Right lung (tissue), 10 donors: ENCODE measurements at places on chromosomes 7 and 10. TPM values are rescaled to one million over a fixed set of nuclear protein-coding genes. Genes with fewer than 3 reads are reported as not detected.
A peak's percentile ranks its signal among the peaks of the same experiment; 100 is the strongest.

Gene MYO3A
- 4.3 TPM for polyA plus RNA-seq

Gene DPYSL4
- polyA plus RNA-seq, result 10.7 TPM

Gene SMO
- 63.6 TPM for polyA plus RNA-seq

Gene ANKRD30A
- not detected for polyA plus RNA-seq

Gene SPDYE17
- not detected for polyA plus RNA-seq

Gene NEURL1
- 1.0 TPM for polyA plus RNA-seq

Gene GIMAP7
- polyA plus RNA-seq, result 47.7 TPM

Gene AKR1C8
- not detected for polyA plus RNA-seq

Gene KAZALD1
- polyA plus RNA-seq, result 8.4 TPM

Gene SPRN
- polyA plus RNA-seq, result 3.1 TPM

Gene PNLIPRP3
- polyA plus RNA-seq, result not detected

Gene C10orf67
- polyA plus RNA-seq, result 0.54 TPM

Gene ITIH2
- polyA plus RNA-seq, result 1.5 TPM

Gene PHKG1
- 3.0 TPM for polyA plus RNA-seq

Gene VIPR2
- 0.44 TPM for polyA plus RNA-seq

Gene ASAH2B
- polyA plus RNA-seq, result 12.4 TPM

Gene GIMAP1
- 4.6 TPM for polyA plus RNA-seq

Gene LRMDA
- polyA plus RNA-seq, result 23.1 TPM

- DNase-seq, result no peak
These were observed 10.7 kb downstream of the IRF5 start for GRCh38 chr7:128948312-128948973.

DNA sequence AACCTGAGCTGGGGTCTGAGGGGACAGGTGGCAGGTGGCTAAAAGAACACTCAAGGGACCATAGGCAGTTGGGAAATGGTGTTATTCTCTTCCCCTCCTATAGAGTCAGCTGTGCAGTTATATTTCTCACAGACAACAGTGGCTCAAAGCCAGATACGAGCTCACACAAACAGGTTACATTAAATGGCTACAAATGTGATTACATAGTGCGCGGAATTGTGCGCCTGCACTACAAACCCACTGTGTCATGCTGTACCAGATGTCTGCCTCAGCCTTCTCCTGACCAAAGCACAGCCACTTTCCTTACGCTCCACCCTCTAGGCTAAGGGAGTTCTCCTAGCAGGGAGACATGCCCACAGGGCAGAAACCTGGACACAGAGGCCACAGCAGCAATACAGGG lies 387.2 kb downstream of the CNTNAP2 start:
- DNase-seq, result no peak

DNA sequence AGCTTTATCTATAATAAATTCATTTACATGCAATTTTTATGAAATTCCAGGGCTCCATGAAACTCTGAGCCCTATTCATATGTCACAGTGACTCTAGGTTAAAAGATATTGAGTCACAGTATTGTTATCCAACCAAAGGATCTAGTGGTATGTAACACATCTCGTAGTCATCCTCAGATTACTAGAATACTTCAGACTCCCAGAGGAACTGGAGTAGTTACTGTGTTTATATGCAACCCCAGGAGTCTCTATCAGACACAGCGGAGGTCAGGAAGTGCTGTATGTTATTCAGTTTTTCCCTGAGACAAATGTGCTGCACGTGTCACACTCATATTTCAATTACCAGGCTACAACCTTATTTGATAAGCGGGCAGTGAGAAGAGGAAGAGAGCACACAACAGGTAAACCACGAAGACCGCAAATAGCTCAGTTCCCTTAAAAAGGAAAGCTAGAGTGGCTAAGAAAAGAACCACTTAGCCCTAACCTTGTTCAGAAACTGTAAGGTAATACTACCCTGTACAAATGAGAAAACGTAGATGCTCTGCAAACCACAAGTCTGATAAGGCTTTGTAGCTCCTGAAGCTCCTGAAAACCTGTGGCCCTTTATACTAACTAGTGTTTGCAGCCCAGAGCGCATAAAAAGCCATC lies 114.0 kb upstream of the CNTNAP2 start:
- DNase-seq, result no peak

DNA sequence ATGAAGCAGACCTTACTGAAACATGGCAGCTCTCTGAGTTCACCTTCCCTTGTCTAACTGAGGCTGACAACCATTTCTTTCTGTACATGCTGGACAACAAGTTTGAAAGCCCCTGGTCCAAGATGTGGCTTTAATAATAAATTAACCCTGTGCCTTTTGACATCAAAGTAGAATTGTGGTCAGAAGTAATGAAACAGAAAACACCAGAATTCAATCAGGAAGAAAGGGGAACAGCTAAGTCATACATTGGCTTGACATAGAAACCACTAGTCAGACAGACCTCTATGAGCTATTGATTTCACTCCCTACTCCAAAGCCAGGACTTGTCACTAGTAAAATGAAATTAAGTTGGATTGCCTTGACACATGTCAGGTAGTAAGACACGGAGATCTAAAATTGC lies 175.2 kb upstream of the ASAH2 start:
- no peak for DNase-seq

- DNase-seq, result no peak
These were observed 1.0 kb downstream of the BEND7 start for GRCh38 chr10:13527864-13528122.

- DNase-seq, result no peak
These were observed 614.0 kb downstream of the AUTS2 start for GRCh38 chr7:70212281-70212680.

DNA sequence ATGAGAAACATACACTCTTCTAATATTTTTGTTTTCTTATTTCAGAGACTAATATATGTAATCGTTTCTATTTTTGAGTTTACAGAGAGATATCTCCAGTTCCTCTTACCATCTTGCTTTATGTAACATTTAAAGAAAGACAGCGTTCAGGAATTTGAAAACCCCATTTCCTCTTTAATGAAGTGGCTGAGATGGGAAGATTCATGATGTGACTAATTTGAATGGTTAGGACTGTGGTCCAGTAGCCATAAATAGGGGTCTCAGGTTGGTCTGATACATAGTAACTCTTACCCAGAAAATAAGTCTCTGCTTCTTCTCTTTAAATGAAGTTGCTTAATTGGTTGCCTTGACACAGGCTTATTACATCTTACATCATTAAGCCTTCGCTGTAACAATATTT lies 6.9 kb downstream of the KMT2E start:
- DNase-seq, result no peak

DNA sequence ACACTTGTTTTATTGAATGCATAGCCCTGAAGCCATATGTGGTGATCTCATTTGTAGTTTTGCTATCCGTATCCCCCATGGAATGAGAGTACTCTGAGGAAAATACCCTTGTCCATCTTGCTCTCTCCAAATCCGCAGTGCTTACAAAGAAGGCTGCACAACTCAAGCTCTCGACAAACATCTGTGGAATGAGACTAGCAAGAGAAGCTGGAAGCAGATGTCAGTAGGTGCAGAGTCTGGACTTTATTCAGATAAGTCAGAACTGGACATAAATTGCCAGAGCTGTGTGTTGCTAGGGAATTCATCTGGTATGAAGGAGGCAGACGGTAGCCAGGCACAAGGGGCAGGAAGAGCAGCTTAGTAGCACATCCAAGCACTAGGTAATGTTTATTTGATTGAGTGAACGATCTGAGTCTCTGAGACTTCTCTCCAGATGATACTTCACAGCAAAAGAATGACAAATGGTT lies 1046.2 kb downstream of the XPNPEP1 start:
- no peak for DNase-seq

GRCh38 chr7:92586841-92587240 lies 3.3 kb downstream of the FAM133B start:
- no peak for DNase-seq

GRCh38 chr7:102066476-102066875 lies 220.2 kb upstream of the SH2B2 start:
- no peak for DNase-seq

GRCh38 chr7:151796871-151797537 lies 79.9 kb downstream of the PRKAG2 start:
- no peak for DNase-seq

- DNase-seq, result no peak
These were observed 71.5 kb upstream of the FAM13C start for GRCh38 chr10:59433720-59434428.

GRCh38 chr10:79082035-79082373 lies 13.2 kb downstream of the ZMIZ1 start:
- DNase-seq, result no peak

- DNase-seq, result no peak
These were observed 15.9 kb upstream of the FAM221A start for GRCh38 chr7:23664122-23664521.

- no peak for DNase-seq
These were observed 184.9 kb downstream of the EMX2 start for GRCh38 chr10:117727421-117727820.

GRCh38 chr10:74072503-74072902 lies 74.6 kb downstream of the VCL start:
- no peak for DNase-seq

DNA sequence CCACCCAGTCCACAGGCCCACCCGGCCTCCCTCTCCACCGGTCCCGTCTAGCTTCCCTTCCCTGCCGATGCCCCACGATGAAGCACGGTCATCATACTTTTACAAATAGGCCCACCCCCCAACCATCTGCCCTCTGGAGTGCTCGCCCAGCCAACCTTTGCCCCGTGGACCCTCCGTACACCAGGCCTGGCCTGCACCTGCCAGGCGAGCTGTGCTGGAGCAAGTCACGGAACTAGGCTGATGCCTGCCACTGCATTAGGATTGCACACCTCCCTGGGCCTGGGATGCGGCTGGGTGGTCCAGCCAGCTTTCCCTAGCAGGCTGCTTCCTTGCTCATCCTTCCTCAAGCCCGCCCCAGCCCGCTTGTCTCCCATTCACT lies 44.7 kb downstream of the PPIF start:
- no peak for DNase-seq

GRCh38 chr7:137962875-137963507 lies 38.9 kb downstream of the CREB3L2 start:
- DNase-seq, result peak; percentile 51

DNA sequence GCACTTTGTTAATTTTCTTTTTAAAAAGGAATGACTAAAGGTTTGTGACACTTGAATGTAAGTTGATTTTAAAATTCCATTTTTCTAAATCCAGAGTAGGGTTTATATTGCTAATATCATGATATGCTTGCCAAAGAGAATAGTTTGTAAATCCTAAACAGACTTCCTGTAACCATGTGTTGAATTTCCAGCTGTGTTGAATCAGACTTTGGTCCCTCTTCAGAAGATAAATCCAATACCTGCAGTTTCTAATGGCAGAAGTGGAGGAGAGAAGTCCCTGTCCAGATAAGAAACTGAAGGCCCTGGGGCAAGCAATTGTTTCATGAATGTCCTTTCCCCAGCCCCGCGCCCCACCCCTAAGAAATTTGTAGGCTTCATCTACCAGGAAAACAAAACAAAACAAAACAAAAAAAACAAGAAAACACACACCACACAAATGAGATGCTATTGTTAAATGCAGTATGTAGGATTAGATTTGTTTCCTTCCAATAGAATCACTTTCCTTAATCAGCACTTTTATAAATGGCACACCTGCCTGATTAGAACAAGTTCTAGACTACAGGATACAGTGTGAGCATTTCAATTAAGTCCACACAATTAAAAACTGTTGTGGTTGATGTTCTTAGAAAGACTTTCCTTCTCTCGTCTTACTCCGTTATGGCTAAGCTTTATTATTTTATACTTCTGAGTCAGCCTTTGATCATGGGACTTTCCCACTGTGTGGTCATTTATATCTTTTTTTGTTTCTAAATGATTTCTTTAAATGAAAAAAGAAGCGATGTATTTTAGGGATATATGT lies 122.8 kb downstream of the KAT6B start:
- DNase-seq, result no peak

- no peak for DNase-seq
These were observed 180.2 kb upstream of the FAM3C start for GRCh38 chr7:121576148-121576917.

DNA sequence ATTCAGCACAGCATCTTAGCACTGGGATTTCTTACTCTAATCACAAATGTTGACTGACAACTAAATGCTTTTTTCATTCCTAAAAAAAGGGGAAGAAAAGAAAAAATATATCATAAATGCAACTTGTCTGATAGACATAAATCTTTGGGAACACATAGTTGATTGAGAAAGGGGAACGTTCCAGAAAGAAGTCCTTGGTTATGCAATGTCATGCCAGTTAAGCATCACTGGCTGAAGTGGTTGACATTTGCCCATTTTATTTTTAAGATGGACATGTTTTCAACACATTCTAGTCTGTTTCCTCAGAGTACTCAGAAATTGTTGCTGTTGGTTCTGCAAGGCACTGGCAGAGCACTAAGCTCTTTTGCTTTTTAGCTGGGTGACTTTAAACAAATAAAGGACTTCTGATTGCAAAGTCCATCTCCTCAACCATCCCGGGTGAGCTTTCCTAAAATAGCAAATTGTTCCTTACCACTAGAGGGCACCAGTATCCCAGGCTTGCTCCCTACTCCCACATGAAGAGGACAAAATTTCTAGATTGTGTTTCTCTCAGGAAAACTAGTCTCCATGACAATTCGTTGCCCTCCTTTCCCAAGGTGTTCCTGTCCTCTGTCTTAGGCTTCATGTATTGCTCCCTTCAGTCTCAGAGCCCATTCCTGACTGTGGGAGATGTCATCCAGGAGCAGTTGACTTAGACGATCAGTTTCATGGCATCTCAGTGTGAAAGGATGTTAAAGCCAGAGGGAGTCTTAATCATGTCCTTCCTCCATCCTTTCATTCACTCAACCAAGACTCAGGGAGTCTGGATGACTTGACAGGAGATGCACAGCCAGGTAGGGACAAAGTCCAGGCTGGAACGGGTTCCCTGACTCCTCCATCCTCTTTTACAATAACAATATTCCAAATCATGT lies 23.9 kb downstream of the OPALIN start:
- DNase-seq, result peak; percentile 6
